ENCODE measurements at places on chromosomes 3 and 15.

- DNase-seq = no peak
Measured at GRCh38 chr3:3848923-3849275, 49.7 kb downstream of the LRRN1 start.

- DNase-seq = no peak
Measured at GRCh38 chr3:155106119-155106518, 26.0 kb downstream of the MME start.

- DNase-seq = no peak
Measured at GRCh38 chr3:45958321-45958791, 15.1 kb downstream of the CXCR6 start.

GRCh38 chr15:80885016-80885579, 104.5 kb downstream of the MESD start:
- DNase-seq = no peak

DNA sequence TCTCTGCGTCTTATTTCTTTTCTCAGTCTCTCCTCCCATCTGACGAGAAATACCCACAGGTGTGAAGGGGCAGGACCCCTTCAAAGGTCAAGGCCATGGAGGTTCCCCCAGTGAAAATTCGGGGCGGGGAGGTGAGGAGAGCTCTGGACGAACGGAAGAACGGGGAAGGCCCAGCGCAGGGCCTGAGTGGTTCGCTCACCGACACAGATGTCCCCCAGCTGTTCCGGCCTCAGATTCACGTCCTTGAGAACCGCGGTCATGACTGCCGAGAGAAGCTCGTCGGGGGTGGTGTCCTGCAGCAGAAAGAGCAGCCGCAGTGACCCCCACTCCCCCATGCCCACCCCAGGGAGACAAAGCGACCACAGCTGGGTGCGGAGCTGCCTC, 542 bp downstream of the ACAA1 start:
- no peak for DNase-seq

GRCh38 chr15:100803171-100803440, 76.5 kb upstream of the ALDH1A3 start:
- DNase-seq = no peak

- DNase-seq = no peak
Measured at GRCh38 chr3:183038221-183038620, 57.9 kb upstream of the DCUN1D1 start.

- no peak for DNase-seq
Measured at GRCh38 chr15:27328186-27328585, 357.2 kb downstream of the GABRG3 start.

GRCh38 chr3:195075941-195076875, 194.8 kb downstream of the XXYLT1 start:
- DNase-seq = no peak

GRCh38 chr3:175075269-175075668, 216.1 kb downstream of the NAALADL2 start:
- no peak for DNase-seq

GRCh38 chr15:66943456-66944095, 121.8 kb upstream of the SMAD3 start:
- no peak for DNase-seq
